ENCODE measurements at places on chromosomes 16 and 17.

DNA sequence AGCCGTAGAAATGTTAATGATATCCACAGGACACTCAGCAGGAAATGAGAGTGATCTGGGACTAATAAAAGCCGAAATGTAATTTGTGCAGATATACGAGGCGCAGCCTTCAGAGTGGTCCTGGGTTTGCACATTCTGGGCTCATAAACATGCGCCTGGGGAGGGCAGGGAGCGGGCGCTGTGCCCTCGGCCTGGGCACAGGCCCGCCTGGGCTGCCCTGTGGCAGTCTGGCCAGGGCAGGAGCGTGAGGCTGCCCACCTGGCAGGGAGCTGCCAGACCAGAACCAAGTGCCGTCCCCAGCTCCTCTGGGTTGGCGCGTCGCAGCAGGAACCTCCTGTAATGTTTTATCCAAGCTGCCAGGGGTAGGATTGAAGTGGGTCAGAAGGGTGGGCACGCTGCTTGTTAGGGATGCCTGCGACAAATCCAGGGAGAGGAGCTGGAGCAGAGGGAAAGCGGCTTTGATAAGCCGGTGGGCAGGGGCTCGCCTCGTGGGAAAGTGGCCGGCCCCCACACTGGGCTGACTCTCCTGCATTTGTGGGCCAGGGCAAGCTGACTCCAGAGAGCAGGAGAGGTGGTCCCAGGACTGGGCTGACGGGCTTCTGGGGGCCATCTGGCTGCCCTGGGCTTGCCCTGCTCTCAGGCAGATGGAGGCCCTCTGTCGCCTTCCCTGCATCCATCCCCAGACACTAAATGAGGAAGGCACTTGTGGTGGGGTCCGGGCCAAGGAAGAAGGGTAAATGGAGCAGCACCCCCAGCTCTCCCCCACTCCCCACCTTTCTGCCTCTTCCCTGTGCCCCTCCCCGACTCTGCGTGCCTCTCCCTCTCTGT lies 45.9 kb downstream of the SREBF1 start:
- no peak for DNase-seq

DNA sequence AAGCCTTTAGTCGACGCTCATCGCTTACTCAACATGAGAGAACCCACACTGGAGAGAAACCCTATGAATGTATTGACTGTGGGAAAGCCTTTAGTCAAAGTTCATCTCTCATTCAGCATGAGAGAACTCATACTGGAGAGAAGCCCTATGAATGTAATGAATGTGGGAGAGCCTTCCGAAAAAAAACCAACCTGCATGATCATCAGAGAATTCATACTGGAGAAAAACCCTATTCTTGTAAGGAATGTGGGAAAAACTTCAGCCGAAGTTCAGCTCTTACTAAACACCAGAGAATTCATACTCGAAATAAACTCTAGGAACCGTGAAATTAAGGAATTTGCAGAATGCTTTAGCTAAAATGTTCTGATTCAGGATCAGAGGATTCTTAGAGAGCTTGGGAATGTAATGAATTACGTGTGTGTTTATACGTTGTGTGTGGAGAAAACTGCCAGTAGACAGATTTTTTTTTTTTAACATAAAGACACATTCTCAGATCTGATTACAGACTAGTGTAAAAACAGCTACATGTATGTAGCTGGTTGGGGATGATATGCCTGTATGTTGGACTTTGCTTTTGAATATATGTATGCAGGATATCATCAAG lies 25.4 kb downstream of the ZFP90 start:
- DNase-seq: peak; percentile 17

GRCh38 chr17:69447726-69448125 lies 33.2 kb downstream of the MAP2K6 start:
- DNase-seq: no peak

- DNase-seq: no peak
Measured at GRCh38 chr17:1843947-1844346, 14.1 kb downstream of the RPA1 start.

- no peak for DNase-seq
Measured at GRCh38 chr16:31071861-31072260, 2.2 kb downstream of the ZNF668 start.

GRCh38 chr16:54935266-54935968 lies 4.8 kb downstream of the IRX5 start:
- DNase-seq: no peak

DNA sequence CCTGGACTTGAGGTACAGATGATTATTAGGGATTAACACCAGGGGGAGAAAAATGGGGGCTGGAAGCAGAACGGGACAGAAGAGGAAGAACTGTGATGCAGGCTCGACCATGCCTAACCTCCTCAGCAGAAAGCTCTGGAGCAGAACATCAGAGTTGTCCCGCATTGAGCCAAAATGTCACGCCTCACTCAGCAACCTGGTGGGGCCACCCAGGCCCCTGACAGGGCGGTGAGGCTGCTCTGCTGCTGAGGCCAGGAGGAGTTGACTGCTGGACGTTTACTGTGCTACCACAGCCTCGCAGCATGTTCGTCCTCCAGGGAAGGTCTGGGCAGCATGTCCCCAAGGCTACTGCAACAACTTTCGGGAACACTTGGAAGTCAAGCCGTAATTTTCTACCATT lies 6.5 kb upstream of the ULK2 start:
- no peak for DNase-seq

DNA sequence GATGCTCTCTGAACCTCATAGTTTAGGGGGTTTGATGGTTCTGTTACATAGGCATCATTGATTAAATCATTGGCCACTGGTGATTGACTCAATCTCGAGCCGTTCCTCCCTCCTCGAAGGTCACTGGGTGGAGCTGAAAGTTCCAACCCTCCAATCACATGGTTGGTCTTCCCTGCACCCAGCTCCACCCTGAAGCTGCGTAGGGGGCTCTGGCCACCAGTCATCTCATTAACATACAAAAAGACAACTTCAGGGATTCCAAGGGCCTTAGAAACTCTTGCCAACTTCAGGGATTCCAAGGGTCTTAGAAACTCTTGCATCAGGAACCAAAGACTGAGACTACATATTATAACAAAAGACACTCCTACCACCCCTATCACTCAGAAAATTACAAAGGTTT lies 306.5 kb upstream of the TNRC6C start:
- no peak for DNase-seq

- no peak for DNase-seq
Measured at GRCh38 chr17:20120836-20121235, 111.7 kb downstream of the SPECC1 start.

DNA sequence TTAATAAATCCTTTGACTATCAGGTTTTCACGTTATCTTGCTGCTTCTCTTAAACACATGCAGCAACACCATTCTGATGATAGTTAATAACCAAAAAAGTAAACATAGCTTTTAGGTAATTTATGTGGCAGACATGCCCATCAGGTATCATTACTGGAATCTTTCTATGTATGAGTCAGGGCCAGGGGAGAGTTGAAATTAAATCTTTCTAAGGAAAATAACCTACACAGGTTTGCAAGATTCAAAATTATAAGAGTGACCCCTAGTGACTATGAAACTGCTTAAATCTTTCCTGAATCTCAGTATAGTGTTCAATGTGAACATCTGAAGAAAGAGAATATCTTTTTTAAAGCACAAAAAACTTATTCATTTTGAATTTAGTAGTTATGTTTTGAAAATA lies 666.6 kb downstream of the CDH11 start:
- DNase-seq: no peak

GRCh38 chr17:48589831-48590606 lies at the start of gene HOXB3:
TSS of gene HOXB3 (minus strand) at chr17:48590241. CDS start at chr17:48552474, 37,767 bp downstream.
- no peak for DNase-seq

GRCh38 chr16:50985733-50986132 lies 165.3 kb downstream of the SALL1 start:
- DNase-seq: no peak

DNA sequence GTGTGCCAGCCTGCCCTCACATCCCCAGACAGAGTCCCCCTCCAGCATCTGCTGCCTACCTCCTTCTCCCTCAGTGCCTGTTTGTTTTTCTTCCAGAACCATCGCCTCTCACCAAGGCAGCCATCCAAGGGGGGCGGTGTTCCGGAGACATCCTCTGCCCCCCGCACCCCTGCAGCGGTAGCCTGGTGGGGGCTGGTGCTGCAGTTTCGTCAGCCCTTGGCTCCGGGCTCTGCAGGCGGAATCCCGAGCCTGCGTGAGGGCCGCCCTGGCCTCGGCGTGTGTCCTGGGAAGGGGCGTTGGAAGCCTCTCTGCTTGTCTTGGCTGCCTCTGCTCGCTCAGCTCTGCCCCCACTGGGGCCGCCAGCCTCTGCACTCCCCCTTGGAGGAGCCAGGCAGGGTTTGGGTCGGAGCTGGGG lies 126.0 kb upstream of the CIBAR2 start:
- no peak for DNase-seq

DNA sequence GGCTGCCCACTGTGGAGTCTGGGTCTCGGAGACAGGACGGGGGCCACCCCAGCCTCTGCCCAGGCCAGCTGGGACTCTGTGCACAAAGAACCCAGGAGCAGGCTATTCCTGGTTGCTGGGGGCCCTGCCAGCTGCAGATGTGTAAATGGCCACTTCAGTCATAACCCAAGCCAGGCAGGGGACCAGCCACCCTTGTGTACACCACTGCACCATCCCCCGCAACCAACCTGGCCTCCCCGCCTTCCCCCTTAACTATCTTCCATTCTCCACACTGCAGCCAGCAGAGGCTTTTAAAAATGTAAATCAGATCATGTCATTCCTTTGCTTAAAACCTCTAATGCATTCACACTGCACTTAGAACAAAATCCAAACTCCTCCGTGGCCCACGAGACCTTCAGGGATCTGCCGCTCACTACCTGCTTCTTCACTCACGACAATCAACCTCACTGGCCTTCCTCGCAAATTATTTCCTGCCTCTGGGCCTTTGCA lies 28.3 kb downstream of the RTN4RL1 start:
- DNase-seq: no peak

DNA sequence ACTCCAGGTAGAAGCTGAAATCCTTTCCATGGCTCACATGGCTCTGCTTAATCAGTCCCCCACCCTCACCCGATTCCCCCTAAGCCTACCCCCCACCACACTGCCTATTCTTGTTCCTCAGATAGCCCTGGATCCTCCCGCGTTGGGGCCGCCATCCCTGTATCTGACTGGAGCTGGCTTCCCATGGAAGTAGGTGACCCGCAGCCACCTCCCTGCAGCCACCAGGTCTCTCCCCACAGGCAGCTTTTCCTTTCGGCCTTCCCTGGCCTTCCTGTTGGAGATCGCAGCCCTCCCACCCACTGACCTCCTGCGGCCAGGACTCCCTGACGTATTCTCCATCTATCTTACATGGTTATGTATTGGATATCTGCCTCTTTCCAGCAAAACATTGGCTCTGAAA lies 82.3 kb upstream of the MED9 start:
- no peak for DNase-seq

- peak; percentile 64 for DNase-seq
Measured at GRCh38 chr17:3892095-3892998, 506 bp downstream of the CAMKK1 start.

DNA sequence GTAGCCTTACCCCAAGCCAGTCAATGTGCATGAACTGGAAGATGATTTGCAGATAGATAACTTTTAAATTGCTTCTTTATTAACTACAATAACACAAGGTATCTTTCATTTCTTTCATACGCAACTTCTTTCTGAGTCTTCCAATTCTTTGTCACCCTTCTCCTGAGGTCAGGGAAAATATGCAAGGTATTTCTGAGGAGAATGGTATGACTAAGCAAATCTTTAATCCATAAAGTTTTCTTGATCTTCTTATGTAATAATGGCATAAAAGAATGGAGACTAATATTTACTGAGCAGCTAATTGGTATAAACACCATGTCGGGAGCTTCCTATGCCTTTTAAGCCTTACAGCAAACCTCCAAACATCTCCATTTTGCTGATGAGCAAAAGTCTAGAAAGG lies 438.9 kb downstream of the KCNJ2 start:
- no peak for DNase-seq

GRCh38 chr16:3045758-3046640 lies at the start of gene MMP25:
TSS of gene MMP25 (plus strand) at chr16:3046561. CDS start at chr16:3046918, 357 bp downstream.
- DNase-seq: peak; percentile 59

- DNase-seq: peak; percentile 98
Measured at GRCh38 chr17:76726231-76726775, at the start of gene JMJD6. TSS of gene JMJD6 (minus strand) at chr17:76726606. CDS start at chr17:76726475, 131 bp downstream.

- no peak for DNase-seq
Measured at GRCh38 chr17:19312406-19312805, 50.1 kb downstream of the B9D1 start.

DNA sequence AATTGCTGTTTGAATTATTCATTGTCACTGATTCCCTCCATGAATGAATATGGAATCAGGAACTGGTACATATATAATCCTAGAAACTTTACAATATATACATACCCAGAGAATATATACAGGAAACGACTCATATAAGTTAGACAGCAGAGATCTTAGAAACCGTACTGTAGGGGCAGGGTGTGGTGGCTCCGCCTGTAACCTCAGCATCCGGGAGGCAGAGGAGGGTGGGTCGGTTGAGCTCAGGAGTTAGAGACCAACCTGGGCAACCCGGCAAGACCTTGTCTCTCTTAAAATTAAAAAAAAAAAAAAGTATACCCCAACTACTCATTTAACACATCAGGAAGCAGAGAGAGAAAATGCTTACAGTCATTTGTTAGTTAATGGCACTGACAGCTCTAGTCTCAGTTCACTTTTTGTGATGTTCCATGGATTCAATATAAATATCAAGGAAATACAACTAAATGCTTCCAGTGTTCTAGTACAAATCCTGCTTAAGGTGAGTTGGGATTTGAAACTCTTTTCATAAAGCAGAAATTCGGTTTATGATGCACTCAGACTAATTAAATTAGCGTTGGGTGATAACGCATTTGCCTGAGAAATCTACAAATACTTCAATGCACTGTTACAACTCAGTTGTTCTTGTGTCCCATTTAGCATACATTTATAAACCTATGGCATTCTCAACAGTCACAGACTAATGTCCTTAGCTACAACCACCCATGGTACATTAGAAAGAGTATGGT lies 5.6 kb downstream of the GLG1 start:
- peak; percentile 24 for DNase-seq

- DNase-seq: no peak
Measured at GRCh38 chr16:6110346-6110745, 1012.8 kb upstream of the EEF2KMT start.

DNA sequence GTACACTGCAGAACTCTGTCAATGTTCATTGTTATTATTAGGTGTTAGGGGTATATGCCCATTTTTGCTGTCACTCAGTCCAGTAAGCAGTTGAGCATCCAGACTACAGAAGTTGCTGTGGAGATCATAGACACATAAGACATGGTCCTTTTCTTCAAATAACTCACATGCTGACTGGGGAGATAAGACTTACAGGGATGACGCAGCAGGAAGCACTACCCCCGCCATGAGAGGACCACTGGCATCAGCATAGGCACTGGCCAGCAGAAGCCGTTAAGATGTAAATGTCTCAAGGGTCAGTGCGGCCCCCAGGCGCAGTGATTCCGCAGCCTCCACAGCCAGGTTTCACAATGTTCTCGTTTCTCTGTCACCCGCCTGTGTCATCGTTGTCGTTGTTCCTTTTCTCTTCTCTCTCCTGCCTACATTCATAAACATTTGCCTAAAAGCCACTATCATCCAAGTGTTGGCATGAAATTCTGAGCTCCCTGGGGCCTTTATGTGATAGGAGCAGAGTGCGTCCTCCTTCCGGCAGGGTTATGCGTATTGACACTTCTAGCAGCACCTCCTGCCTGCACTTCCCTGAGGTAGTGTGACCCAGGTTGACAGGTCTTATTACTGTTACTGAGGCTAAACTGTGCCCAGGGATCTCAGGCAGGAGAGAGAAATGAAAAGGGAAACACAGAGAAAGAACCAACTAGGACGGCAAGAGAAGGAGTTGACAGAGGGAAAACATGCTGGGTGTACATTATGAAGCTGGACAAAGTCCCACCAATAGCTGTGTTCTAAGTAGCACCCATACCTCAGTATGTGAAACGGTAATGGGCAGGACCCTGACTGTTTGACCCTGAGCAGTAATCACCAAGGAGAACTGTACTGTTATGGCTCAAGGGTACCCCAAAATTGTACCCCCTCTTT lies 17.9 kb downstream of the TANGO6 start:
- no peak for DNase-seq

All from KBM-7 (cell line).